Vagina (tissue), 2 donors: ENCODE measurements at places on chromosomes 3 and 15. TPM values are rescaled to one million over a fixed set of nuclear protein-coding genes. Genes with fewer than 3 reads are reported as not detected.

GPR160 gene
- total RNA-seq = 1.2 TPM

NME9 gene
- not detected for total RNA-seq

IL5RA gene
- not detected for total RNA-seq

TNIK gene
- total RNA-seq = 5.9 TPM

DNA sequence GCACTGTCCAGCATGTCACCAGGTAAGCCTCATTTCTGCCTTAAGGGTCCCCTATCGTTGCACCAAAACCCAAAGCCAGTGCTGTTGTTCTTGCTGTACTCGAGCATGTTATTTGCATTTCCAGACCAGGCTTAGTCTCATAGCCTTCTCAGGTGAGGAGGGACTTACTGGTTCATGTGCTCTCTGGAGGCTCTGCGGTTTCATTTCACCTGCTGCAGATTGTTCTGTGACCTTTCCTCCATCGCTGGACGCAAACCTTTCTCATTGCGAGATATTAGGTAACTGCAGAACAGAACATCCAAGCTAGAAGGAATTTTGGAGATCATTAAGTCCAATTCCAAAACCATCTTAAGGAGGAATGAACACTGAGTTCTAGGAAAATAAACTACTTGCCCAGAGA is 187.3 kb upstream of the BCL6 start:
- no peak for DNase-seq

DNA sequence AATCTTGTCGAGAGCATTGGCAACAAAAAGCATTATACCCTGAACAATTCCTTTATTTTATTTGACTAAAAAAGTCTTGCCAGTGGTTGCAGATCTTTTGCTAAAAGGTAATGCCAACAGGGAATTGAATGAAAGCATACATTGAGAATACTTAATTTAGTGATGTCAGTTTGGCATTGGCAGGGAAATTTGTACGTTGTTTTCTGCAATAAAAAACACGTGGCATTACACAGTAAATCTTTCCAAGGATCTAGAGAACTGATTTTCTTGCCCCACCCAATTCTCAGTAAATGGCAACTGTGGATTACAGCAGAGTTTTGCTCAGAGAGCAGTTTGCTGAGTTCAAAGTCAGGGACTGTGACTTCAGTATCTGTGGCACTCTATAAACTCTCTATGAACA is 38.3 kb upstream of the IGSF10 start:
- DNase-seq = no peak

GRCh38 chr3:141384157-141384556 is 15.9 kb downstream of the ZBTB38 start:
- DNase-seq = no peak

GRCh38 chr15:77067691-77068367 is 3.1 kb downstream of the TSPAN3 start:
- DNase-seq = no peak

DNA sequence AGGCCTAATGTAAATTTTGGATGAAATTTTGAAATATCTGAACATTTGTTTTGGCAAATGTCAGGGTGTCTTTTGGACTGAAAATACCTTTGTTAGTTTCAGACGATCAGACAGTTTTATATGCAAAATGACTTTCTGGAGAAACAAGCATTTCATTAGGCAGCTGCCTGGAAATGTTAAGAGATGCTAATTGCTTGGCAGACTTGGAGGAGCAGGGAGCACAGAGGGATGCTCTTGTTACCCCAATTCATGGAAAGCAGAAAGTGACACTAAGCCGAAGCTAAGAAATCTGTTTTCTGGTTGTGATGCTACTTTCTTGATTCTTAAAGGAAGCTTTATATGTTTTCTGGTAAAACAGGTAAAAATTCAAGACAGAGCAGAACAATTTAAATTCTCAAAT is 204.3 kb upstream of the GBE1 start:
- no peak for DNase-seq

GRCh38 chr3:17986348-17986816 is 244.0 kb upstream of the TBC1D5 start:
- DNase-seq = no peak

DNA sequence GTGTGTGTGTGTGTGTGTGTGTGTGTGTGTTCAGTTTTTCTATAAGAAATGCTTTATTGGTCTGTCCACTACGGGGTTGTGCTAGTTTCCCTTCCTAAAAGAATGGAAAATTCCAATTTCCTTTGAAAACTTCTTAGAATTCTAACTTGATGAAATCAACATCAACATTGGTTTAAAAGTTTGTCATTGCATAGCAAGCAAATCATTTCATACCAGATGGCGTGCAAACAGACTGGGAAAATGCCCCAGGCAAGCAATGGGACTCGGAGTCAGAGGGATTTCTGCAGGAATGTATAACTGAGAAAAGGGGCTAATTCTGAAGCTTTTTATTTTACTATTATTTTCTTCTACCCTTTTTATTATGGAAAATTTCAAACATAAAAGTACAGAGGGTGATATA is 13.1 kb upstream of the DYNC1LI1 start:
- DNase-seq = no peak
